ENCODE measurements at places on chromosomes 6 and 20.

GRCh38 chr6:136757150-136757549 lies 35.1 kb downstream of the MAP3K5 start:
- no peak for DNase-seq

DNA sequence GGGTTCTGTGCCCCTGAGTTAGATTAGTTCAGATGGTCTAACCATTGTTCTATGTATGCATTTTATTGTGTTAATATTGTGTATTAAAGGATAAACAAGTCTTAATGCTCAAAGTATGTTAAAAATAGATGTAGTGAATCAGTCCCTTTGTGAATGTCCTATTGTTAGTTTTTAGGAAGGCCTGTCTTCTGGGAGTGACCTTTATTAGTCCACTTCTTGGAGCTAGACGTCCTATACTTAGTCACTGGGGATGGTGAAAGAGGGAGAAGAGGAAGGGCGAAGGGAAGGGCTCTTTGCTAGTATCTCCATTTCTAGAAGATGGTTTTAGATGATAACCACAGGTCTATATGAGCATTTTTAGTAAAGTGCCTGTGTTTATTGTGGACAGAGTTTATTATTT lies 12.3 kb upstream of the HMGN4 start:
- no peak for DNase-seq

DNA sequence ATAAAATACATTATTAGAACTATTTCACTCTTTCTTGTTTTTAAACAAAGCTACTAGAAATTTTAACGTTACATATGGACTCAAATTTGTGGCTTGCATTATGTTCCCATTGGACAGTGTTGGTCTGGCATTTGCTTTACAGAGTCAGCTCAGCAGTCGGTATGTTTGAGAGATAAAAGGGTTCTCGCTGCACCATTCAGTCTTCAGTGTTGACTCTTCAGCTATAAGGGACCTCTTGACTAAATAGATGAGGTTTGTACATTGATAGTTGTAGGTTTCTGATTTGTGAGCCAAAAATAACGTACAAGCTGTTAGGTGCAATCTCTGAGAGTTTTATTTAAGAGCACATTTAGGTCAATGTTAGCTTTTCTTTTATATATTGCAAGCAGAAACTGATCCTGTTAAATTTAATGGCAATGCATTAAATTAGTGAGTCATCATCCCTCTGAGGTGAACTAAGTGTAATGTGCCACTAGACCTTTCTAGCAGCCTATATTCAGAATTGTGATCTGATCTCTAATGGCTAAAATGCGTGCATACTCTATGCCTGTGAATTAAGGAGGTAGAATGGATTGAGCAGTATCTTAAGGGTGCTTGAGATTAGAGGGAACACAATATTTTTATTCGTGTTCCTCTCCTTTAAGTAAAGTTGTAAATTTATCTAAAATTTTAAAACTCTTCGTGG lies 485.6 kb upstream of the SYNCRIP start:
- no peak for DNase-seq

GRCh38 chr20:42938441-42939205 lies 251.1 kb downstream of the PTPRT start:
- DNase-seq: no peak

DNA sequence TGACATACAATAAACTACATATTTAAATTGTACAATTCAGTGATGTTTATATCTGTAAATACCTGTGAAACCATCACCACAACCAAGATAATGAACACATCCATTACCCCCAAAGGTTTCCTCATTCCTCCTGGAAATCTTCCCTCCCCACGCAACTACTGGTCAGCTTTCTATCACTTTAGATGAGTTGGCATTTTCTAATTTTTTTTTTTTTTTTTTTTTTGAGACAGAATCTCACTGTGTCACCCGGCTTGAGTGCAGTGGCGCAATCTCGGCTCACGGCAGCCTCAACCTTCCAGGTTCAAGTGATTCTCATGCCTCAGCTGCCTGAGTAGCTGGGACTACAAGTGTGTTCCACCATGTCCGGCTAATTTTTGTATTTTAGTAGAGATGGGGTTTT lies 31.7 kb upstream of the ECI2 start:
- no peak for DNase-seq

DNA sequence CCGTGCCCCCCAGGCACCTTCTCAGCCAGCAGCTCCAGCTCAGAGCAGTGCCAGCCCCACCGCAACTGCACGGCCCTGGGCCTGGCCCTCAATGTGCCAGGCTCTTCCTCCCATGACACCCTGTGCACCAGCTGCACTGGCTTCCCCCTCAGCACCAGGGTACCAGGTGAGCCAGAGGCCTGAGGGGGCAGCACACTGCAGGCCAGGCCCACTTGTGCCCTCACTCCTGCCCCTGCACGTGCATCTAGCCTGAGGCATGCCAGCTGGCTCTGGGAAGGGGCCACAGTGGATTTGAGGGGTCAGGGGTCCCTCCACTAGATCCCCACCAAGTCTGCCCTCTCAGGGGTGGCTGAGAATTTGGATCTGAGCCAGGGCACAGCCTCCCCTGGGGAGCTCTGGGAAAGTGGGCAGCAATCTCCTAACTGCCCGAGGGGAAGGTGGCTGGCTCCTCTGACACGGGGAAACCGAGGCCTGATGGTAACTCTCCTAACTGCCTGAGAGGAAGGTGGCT lies 960 bp downstream of the TNFRSF6B start:
- DNase-seq: no peak

DNA sequence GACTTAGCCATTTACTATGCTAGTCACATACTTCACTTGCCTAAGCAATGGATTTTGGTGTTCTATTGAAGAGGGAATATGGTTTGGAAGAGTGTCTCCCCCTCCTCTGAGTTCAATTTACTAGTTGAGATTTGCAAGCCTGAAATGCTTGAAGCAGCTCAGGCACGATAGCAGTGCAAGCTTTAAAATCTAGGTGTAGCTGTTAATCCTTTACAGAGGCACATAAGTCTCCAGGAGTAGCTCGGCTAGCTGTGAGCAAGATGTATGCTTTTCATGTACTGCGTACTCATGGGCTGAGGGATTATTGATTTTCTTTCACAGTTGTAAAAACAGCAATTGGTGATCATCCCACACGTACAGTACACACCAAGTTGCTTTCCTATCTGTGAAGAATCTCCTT lies 726 bp downstream of the FLRT3 start:
- DNase-seq: no peak

DNA sequence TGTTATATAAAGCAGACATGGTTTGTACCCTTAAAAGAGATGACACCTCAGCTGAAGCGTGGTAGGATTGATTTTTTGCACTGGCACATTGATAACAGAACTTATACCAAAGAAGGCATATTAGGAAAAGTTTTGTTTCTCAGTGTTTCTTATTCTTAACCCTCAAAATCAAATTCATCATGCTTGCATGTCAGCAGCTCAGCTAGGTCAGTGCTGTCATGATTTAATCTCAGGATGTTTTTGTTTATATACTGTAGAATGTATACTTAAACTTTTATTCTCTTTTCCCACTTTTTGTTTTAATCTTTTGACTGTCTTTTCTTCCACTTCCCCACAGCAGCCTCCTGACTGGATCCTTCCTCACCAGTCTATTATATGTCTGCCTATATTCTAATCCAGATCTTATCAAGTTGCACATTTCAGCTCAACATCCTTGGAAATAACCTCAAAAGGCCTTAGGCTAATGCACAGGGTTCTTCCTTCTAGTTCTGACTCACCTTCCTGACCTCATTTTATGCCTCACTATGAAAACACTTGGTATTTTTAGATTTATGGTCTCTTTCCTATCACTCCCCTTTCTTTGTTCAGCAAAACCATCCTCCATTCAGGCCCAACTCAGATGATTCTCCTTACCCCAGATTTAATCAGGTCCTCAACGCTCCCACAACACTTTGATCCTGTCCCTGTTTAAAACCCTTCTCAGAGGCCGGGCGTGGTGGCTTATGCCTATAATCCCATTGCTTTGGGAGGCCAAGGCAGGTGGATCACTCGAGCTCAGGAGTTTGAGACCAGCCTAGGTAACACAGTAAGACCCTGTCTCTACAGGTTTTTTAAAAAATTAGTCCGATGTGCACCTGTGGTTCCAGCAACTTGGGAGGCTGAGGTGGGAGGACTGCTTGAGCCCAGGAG lies 7.2 kb downstream of the HEBP2 start:
- no peak for DNase-seq

DNA sequence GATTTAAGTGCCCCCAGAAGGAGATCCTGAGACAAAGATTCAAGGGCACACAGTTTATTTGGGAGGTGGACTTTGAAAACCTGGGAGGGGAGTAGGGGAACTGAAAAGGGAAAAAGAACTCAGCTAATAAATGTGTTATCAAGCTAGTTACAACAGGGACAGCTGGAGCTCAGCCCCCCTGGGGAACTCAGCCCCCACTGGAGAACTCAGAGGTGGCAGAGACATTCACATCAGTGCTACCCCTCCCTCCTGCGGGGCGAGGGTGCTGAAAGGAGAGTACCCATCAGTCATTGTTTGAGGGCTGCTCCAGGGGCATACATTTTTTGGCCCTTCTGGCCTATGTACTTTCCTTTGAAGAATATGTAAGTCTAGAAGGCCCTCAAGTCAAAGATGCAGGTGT lies 101.4 kb downstream of the LRFN2 start:
- no peak for DNase-seq

DNA sequence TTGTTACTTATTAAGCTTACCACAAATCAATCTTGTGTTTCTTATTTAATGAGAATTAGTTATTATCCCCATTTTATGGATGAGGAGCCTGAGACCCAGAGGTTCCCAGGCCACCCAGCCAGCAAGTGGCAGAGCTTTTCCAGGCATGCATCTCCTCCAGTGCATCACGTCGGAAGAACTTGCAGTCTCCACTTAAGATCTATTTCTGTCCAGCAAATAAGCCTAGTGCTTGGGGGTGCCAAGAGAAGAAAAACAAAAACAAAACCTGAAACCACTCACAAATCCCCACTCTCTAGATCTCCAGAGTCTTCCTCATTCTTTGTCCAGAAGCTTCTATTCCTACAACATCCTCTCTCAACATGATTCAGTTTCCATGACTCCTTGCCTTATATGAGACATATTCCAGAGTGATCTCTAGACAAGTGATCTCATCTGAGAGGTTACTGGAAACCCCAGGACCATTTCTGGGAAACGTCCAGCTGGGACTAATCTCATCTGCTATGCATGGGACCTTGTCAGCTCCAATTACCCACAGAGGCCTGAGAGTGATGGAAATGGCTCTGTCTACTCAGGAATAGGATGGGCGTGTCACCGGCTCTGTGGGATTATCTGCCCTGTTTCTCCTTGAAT lies 4.1 kb downstream of the GUCA1B start:
- no peak for DNase-seq

DNA sequence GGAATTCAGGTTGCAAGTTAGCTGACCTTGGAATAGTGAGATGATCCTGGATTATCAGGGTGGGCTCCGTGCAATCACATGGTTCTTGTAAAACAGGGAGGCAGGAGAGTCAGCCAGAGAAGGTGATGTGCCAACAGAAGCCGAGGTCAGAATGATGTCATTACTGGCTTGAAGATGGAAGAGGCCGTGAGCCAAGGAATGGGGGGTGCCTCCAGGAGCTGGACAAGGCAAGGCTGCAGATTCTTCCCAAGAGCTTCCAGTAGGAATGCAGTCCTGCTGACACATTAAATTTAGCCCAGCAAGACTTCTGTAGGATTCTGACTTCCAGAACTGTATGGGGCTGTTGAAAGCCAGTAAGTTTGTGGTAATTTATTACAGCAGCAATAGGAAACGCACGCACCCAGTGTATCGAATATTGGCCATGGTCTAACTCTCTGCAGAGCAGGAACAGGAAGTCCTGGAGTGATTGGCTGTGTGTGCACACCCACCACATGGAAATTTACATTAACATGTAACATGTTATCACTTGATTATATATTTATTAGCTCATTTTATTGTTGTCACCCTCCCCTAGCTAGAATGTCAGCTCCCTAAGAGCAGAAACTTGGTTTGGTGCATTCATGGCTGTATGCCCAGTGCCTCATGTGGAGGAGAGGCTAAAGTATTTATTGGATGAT lies 19.1 kb downstream of the SLC24A3 start:
- no peak for DNase-seq

- no peak for DNase-seq
These were observed 745 bp upstream of the AGPAT1 start for GRCh38 chr6:32176476-32177182.

- no peak for DNase-seq
These were observed 233.8 kb downstream of the CLIC5 start for GRCh38 chr6:45781890-45782289.

DNA sequence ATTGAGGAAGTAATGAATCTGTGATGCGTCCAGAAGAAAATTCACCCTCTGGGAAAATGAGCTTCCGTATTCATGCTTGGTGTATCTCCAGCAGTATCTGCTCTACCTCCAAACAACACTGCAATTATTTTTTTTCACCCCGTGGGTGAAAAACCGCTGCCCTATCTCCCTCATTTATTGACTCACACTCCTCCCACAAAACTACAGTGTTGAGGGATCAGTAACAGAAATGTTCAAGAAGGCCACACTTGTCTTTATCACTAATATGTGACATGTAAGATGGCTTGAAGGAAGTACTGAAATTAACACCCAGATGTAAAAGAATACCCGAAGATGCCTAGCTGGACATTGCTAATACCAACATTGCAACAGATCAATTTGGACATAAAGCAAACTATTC lies 4.9 kb upstream of the TBX18 start:
- no peak for DNase-seq

DNA sequence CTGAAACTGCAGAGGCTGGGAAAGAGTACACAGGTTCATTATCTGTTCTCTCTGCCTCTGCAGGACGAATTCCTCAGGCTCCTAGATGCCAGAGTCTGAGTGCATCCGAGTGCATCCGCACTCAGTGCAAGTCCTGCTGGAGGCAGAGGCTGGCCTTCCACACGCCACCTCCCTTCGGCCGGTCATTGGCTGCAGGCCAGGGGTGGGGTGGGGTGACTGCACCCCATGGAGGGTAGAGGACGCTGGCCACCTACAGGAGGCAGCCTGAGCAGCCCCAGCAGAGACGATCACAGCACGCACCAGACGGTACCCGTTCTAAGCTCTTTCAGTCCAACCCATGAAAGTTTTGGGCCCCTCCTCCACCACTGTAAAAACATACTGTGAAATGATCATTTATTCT lies 11.7 kb downstream of the SFT2D1 start:
- DNase-seq: no peak

- DNase-seq: no peak
These were observed 20.8 kb downstream of the MOXD1 start for GRCh38 chr6:132380358-132381029.

GRCh38 chr6:168927026-168927425 lies 326.6 kb downstream of the THBS2 start:
- DNase-seq: no peak

GRCh38 chr6:146914489-146915483 lies 289.4 kb upstream of the STXBP5 start:
- no peak for DNase-seq

GRCh38 chr20:59785986-59786795 lies 147.2 kb downstream of the SYCP2 start:
- no peak for DNase-seq

GRCh38 chr20:2699775-2700413 lies 7.3 kb downstream of the EBF4 start:
- no peak for DNase-seq

DNA sequence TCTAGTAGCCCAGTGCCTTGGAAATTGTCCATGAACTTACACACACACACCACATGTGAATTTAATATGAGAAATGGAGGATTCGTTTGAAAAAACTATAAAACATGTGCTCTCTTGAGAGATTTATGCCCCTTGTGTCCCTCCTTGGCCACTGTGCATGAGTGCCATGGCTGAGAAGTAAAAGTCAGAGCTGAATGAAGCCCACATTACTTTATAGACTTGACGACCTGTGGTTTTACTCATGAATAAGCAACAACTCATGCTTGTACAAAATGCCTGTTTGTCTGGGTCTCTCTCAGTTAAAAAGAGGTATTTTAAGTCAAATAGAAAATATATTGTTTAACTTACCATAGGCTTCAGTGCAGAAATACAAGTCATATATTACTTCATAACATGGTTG lies 102.7 kb downstream of the KCNQ5 start:
- DNase-seq: no peak

GRCh38 chr6:32081168-32081990 lies 27.8 kb downstream of the TNXB start:
- DNase-seq: no peak

All from esophagus squamous epithelium (tissue), 5 donors.